ENCODE measurements at places on chromosomes 4 and X.

DNA sequence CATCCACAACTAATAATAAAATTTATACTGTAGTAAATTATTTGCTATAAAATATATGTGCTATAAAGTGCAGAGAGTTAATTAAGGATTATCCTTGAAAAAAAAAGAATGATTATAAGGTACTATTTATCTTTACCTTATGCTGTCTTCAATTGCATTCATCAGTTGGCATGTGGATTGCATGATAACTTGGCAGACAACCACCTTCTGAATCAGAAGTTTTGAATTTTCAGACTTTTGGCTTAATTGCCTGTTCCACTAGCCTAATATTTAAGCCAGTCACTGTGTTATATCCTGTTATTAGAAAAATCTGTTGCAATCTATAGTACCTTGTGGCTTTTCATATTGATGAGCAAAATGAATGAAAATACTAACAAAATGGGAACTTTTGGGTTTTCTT lies 1040.3 kb upstream of the PCDH10 start:
- no peak for DNase-seq

- no peak for DNase-seq
These were observed 839 bp downstream of the STK26 start for GRCh38 chrX:132023896-132024386.

DNA sequence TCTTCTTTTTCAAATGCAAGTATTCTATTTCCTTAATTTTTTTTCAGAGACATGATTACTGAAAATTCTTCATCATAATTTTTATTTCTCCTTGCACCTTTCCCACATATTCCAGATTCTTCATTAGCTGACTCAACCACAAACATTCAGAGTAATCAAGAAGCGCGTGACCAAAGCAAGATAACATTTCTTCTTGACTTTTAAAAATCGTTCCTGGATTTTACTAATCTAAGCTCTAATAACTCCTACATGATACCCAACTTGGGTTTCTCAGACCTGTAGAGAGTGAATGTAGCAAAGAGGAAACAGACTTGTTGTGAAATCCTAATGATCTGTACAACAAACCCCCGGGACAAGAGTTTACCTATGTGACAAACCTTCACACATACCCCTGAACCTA lies 615.0 kb downstream of the TMA16 start:
- no peak for DNase-seq

DNA sequence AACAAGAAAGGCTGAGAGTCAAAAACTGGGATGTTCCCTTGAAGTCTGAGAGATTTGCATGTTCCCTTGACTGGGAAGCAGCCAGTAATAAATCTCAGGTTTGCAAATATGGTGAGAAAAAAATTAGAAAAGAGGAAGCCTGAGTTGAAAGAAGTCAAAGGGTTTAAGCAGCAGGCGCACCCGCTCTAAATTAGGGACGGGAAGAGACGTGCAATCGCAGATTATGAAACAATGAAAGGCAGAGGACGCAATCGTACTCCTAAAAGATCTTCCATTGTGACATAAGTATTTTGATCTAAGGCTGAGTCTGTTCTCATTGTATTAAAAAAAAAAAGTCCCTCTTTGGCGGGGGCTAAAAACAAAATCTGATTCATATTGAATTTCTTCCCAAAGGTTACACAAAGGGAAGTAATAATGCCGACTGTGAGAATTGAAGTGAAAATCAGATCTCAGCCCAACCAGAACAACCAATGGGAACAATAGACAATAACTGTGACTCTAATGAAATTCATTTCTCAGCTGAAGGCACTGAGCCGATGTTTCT lies 28.2 kb downstream of the SAT1 start:
- DNase-seq, result no peak

- DNase-seq, result no peak
These were observed 3.2 kb downstream of the DGKQ start for GRCh38 chr4:970046-970745.

GRCh38 chr4:166458756-166459155 lies 585.7 kb downstream of the TLL1 start:
- no peak for DNase-seq

Measured in stimulated activated CD4-positive, alpha-beta T cell treated with anti-CD3 and anti-CD28 coated beads, Interleukin-1b, Interleukin-23, amount 100 ng/mL, for 24 hours (primary cell).